ENCODE measurements at places on chromosomes 6 and 20.

DNA sequence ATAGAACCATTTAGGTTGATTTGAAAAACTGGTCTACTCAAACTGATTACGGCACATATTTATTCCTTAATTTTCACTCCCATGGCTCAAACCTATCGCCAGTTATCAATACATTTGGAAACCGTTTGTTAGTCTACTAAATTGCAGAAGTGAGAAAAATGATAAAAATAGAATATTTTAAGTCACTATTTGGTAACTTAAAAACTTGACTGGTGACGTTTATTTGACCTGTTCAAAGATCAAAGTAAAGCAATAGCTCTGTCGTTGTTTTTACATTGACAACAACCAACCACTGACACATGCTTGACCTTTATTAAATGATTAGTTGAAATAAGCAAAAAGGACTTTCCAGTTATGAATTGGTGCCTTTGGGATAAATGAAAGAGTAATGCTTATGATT is 402.9 kb upstream of the MAP3K7 start:
- no peak for DNase-seq

DNA sequence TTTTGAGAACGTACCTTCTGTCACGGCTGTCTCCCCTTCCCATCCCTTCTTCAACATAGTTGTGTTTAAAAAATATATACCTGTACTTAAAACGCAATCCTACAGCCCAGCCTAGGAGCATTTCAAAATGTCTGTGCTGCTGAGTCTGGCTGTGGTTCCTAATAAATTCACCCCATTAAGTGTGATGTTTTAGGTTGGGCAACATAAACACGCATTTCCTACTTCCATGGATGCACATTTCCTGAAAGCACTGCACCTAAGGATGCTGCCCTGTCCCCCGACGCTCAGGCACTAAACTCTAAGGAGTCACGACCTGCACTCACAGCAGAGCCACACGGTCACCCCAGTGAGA is 1.2 kb downstream of the REV3L start:
- DNase-seq = no peak

GRCh38 chr20:63829945-63830835 is 874 bp downstream of the ZBTB46 start:
- no peak for DNase-seq

DNA sequence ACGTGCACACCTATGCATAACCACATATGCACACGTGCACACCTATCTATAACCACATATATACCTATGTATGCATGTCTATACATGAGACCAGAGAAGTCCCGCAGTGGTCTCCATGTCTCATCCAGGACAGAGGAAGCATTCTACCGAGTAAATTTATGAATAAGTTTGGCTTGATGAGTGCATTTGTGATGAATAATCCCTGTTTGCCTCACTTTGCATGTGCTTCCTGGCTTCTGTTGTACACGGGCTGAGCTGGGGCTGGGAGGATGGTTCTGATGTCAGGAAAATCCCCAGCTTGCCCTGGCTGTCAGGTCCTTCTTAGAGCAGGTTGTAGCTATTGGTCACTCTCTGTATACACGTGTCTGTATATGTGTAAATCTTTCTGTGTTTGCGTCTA is 157.6 kb upstream of the RPS6KA2 start:
- no peak for DNase-seq

- no peak for DNase-seq
These were observed 74.7 kb upstream of the NOX3 start for GRCh38 chr6:155530219-155530834.

- DNase-seq = no peak
These were observed 15.4 kb downstream of the BPIFB1 start for GRCh38 chr20:33298391-33298790.

DNA sequence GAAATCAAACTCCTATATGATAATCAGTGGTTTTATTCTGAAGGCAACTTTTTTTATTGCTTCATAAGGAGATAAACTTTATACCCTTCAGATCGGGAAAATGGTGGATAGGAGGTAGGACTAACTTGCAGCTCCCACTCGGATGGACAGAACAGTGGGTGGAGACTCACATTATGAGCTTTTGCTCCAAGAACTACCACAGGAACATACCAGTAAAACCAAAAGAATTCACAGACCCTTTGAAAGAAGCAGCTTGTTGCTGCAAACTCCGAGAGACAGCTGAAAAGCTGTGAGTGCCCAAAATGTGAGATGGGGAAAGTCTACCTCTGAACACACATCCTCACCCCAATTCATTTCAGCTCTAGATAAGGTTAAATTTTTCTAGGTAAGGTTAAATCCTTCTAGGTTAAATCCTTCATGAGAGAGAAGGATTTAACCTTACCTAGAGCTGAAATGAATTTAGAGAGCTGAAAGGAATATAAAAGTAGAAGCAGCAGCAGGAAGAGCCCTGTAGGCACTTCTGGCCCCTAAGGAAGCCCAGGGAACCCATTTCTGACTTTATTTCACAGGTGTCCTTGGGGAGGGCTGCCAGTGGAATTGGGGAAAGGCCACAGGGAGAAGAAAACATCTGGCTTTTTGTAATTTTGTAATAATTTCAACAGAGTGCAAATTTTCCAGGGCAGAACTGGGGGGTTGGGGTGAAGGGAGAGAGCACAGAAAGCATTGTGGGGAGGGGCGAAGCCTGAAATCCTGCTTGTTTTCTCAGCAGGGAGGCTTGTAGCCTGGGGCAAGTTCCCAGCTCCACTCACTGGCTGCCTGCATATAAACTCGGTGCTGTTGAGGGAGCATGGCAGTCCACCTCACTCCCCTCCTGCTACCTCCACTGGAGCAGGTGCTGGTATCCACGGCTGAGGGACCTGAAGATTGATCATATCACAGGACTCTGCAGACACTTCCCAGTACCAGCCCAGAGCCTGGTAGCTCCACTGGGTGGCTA is 65.9 kb upstream of the HCRTR2 start:
- no peak for DNase-seq

- DNase-seq = no peak
These were observed 82.3 kb upstream of the BCLAF1 start for GRCh38 chr6:136371959-136372358.

DNA sequence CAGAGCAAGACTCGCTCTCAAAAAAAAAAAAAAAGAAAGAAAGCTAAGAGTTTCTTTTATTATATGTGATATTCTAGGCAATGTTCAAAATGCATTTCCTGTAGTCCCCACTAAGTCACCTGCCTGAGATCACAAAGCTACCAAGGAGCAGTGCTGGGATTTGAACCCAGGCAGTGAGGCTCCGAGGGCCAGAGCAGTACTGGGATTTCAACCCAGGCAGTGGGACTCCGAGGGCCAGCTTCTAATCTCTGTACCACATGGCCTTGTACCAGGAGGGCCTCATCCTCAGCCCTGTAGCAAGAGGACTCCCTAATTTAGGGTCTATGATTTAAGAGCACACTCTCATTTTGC is 39.7 kb downstream of the ZMYND8 start:
- no peak for DNase-seq

DNA sequence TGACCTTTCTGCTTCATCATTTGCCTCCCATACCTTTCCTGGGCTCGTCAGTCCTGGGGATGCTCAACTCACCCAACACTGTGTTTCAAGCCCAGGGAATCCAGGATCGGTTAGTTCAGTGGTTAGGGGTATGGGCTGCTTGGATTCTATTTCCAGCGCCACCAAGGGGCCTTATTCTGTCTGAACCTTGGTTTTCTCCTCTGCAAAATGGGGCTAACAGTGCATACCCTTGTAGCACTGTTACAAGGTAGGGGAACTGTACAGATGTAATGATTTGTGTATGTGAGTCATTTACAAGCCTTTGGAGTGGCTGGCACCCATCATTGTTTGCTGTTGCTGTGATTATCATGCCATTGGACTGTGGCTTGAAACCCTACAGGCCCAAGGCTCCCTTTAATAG is 14.5 kb upstream of the CSNK2A1 start:
- no peak for DNase-seq

DNA sequence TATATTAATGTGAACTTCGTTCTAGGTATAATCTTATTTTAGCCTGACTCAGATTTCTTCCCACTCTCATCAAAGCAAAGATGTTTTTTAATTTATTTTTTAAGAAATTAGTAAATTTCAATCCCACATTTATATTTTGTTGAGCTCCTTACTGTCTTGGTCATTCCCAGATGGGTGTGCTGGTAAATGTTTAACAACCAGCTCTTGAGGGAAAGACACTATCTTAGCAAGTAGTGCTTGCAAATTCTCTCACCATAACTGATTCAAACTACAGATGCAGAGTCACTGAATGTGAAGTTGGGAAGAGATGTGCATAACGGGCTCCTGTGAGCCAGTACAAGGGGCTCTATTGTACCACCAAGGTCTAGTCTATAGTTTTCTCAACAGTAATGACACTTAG is 29.8 kb upstream of the BTN3A2 start:
- no peak for DNase-seq

GRCh38 chr20:47701612-47702011 is 83.7 kb downstream of the SULF2 start:
- DNase-seq = peak; percentile 52

- no peak for DNase-seq
These were observed 16.8 kb downstream of the IL17F start for GRCh38 chr6:52227495-52227894.

GRCh38 chr6:170034294-170034693 is 256.6 kb downstream of the DLL1 start:
- DNase-seq = no peak

DNA sequence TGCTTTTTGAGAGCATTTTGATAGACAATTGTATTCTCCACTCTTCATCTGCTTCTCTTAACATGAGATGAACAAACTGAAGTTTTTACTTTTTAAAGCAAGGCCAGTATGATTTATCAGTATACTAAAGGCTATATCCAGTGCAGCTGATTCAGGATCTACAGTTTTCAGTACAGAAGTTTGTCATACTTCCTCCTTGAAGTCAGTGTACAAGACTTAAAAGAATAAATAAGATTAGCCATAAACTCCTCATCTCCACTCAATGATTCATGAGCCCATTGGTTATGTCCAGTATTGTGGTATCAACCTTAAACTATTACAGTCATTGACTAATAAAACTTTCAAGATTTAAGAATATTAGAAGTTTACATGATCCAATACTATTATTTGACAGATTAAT is 374.8 kb upstream of the EPHA7 start:
- DNase-seq = no peak

- no peak for DNase-seq
These were observed 302.6 kb upstream of the MANEA start for GRCh38 chr6:95274686-95275235.

GRCh38 chr20:19511931-19512330 is 246.1 kb upstream of the RIN2 start:
- no peak for DNase-seq

- DNase-seq = no peak
These were observed 36.1 kb downstream of the FASTKD5 start for GRCh38 chr20:3123542-3123941.

GRCh38 chr6:38492031-38492430 is 147.7 kb downstream of the BTBD9 start:
- no peak for DNase-seq

DNA sequence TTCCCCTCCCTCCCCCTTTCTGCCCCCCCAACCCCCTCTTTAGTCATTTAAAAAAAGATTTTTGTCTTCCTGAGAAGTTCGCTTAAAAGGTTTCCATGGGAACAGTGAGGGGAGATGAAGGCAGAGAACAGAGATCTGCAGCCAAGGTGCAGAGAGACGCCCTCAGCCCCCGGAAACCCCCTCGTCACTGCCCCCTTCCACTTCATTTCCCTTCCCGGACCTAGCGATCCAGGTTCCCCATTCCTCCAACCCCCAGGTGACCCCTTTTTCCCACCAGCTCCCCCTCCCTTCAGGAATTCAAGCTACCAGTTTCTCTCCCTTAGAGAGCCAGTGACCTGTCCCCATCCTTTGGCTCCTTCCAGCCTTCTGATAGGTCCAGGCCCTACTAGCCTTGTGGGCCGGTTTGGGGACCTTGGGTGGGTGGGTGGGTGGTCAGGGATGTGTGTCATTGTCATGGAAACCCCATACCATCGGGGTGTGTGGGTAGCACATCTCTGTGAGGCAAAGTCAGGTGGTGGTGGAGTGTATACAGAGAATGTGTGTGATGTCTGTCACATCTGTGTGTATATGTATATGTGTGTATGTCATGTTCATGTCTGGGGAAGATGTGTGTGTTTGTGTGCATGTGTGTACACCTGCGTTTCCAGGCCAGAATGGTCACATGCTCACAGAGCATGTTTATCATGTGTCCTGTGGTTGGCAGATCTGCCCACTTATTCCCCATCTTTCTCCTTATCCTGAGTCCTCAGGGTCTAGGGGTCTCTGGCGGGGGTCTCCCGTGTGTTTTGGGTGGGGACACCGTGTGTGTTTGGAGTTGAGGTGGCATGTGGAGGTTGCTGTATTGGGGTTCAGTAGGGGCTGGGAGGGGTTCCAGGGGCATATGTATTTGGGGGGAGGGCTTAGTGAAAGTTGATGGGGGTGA is 7.0 kb downstream of the SYNGAP1 start:
- DNase-seq = no peak

- no peak for DNase-seq
These were observed 174.0 kb downstream of the SASH1 start for GRCh38 chr6:148516617-148517016.

- no peak for DNase-seq
These were observed 421.1 kb downstream of the BCKDHB start for GRCh38 chr6:80527552-80528052.

DNA sequence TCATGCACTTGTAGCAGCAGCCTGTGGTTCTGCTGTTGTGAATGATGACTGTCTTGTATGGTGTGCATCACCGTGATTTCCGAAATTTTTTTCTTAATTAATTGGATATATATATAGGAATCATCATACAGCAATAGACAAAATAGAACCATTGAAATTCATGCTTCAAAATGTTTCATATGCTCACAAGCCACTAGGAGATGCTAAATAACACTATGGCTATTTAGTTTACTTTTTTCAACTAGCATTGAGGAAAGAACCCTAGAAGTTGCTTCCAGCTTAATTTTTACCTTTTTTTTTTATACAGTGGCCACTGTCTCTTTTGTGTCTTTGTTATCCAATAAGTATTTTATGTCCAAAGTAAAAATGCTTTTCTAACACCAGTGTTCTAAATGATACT is 485.4 kb downstream of the CDKAL1 start:
- DNase-seq = no peak

DNA sequence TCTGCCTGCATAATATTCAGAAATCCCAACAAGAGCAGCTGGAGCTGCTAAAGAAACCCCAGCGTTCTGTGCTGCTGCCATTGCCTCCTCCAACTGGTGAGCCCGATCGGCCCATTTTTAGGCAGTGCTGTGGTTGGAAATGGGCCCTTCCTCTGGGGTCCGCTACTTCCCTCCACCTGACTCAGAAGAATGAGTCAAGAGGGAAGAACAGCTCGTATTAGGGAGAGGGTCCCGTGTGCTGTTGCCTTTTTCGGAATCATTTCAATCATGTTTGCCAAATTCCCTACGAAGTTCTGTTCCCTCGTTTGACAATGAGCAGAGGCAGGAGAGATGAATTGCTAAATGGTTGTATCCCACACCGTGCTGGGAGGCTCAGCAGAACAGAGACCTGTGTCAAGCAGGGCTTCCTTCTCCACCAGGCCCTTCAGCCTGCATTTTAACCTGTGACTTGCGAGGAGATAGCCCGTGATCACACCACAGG is 38.4 kb downstream of the THBS2 start:
- no peak for DNase-seq

- no peak for DNase-seq
These were observed 17.2 kb upstream of the SPAG4 start for GRCh38 chr20:35598476-35598875.

GRCh38 chr6:161056451-161056850 is 64.9 kb downstream of the MAP3K4 start:
- DNase-seq = no peak
